Stimulated activated CD4-positive, alpha-beta T cell treated with anti-CD3 and anti-CD28 coated beads, Interleukin-1b, Interleukin-23, amount 100 ng/mL, for 24 hours (primary cell): ENCODE measurements at places on chromosomes 5 and 9.

DNA sequence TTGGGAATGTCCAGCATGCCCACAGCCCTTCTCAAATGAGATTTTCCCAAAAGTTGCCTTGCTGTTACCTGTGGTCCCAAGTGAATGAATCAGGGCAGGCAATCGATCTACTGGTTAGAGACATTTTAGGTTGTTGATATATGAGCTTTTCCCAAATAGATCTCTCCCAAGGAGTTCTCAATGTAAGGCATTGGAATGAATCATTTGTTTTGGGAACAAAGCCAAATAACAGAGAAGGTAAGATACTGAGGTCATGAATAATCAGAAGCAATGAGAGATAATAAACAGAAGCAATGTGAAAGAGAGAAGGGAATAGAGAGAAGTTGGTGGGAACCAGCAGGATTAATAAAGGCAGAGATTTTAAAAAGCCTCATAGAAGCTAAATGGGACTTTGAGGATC lies 93.6 kb upstream of the FER start:
- DNase-seq: no peak

DNA sequence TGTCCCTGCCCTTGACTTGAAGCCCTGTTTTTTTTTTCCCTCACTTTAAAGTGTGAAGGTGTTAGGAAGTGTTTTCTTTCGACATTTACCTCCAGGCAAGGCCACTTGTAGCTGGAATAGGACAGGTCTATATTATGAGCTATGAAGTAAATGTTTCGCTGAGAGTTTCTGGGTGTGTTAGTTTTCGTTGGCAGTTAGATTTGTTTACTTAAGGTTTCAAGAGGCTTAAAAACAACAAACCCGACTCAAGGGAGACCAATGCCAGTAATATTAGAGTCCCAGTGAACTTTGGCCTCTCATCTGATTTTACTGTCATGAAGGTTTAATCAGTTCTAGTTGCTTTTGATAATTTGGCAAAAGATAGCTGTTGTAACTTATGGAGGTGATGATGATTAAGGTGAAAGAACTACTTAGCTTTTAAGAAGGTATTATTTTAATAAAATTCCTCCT lies 25.2 kb downstream of the OCLN start:
- DNase-seq: no peak

DNA sequence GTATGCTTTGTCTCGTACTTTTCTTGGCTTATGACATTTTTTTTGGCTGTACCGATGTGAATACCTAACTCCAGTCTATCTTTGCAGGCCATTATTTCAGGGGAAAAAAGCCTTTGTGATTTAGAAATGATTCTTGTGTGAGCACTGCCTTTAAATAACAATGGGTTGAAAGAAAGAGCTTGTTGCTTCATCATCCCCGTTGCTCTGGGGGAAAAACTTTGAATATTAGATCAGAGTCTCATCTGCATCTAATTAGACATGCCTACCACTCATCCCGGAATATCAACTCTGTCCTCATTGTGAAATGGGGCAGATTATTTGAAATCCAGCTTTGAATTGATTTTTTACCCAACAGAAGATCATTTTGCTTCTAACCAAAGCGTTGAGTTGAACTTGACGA lies 13.5 kb downstream of the CXCL14 start:
- no peak for DNase-seq

GRCh38 chr5:73523861-73524260 lies 25.6 kb downstream of the BTF3 start:
- DNase-seq: no peak

- DNase-seq: no peak
Measured at GRCh38 chr5:173751266-173751600, 134.8 kb upstream of the BOD1 start.

DNA sequence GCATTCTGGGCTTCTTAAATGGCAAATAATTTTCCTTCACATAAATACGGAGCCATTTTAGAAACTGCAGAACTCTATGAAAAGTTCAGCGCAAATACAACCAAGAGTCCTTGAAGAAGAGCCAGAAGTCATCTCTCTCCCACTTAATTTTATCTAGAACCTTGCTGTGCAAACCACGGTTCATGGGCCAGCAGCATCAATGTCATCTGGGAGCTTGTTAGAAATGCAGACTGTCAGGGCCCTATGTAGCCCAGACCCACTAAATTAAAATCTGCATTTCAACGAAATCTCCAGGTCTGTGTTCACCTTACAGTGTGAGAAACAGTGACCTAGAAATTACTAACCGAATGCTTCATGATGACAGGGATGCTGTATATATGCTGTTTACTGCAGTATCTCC lies 12.2 kb downstream of the EFNA5 start:
- DNase-seq: no peak

- no peak for DNase-seq
Measured at GRCh38 chr9:684054-684890, 157.2 kb upstream of the DMRT1 start.

DNA sequence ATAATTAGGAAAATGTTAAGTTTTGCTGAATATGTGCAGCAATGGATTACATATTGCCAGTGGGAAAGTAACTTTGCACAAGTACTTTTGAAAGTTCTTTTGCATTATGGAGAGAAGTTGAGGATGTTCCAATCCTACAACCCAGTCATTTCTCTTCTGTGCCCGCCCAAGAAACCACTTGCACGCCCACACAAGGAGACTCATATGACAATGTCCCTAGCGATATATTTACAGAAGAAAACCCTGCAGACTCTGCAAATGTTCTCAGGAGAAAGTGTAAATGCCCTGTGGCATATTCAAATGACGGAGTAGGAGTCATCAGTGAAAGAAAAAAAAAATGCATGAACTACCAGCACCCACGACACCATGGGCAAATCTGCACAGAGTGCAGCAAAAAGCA lies 356.5 kb downstream of the CTNND2 start:
- no peak for DNase-seq

DNA sequence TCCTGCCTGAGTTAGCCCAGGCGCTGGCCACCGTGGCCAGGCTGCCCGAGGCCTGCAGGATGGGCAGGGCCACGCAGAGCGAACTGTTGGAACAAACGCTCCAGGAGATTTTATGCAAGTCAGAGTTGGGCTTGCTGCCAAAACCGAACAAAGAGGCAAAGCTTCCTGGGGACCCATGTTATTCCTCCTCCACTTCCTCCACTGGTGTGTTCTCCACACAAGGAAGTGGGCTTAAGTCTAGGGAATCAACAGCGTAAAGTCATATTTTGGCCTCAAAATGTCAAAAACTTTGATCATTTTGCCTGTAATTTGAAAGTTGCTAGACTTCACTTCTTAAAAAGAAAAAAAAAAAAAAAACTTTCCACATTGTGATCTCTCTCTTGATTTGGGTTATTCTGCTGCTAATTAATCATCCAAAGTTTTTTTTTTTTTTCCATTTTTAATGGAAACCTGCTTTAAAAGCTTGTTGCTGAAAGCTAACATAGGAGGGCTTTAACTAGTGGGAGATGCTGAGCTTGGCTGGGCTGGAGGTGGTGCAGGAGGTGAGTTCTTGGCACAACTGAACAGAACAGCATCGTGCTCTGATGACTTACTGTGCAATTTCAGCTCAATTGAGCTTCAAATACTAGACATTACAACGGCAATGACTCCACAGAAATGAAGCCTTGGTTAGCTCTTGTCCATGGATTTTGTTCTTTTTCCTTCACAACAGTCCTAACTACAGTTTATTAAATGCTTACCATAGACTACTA lies 73.0 kb downstream of the PTPDC1 start:
- DNase-seq: no peak

- no peak for DNase-seq
Measured at GRCh38 chr9:136622538-136622948, 40.2 kb upstream of the EGFL7 start.

DNA sequence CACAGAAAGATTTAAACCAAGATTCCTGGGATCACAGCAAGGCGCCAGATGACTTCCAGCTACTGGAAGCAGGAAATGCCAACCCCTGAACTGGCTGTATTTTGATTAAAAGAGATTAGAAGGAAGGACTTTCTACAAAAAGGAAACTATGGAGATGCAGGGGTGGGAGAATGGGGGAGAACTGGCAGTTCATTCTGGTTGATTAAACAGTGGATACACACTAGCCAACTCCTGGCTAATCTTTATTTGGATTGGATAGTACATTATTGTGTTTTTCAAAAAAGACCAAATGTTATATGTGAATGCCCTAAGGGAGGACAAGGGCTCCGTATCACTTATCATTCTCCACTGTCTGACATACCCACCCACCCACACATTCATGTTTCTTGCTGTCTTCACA lies 93.2 kb downstream of the CDO1 start:
- DNase-seq: no peak

DNA sequence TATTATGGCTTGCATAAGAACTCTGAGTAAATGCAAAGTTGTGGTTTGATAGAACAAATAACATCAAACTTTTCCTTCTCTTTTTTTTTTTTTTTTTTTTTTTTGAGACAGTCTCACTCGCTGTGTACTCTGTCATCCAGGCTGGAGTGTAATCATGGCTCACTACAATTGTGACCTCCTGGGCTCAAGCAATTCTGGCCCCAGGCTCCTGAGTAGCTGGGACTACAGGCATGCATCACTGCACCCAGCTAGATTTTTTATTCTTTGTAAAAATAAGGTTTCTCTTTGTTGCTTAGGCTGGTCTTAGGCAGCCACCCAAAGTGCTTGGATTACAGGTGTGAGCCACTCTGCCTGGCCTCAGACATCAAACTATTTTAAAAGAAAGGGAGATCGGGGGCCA lies 19.0 kb upstream of the PTGER4 start:
- DNase-seq: no peak
